ENCODE measurements at places on chromosomes 6 and 20.

GRCh38 chr6:38720295-38720694, 5.2 kb downstream of the DNAH8 start:
- DNase-seq, result no peak

GRCh38 chr20:1663917-1664316, 6.3 kb upstream of the SIRPG start:
- DNase-seq, result no peak

DNA sequence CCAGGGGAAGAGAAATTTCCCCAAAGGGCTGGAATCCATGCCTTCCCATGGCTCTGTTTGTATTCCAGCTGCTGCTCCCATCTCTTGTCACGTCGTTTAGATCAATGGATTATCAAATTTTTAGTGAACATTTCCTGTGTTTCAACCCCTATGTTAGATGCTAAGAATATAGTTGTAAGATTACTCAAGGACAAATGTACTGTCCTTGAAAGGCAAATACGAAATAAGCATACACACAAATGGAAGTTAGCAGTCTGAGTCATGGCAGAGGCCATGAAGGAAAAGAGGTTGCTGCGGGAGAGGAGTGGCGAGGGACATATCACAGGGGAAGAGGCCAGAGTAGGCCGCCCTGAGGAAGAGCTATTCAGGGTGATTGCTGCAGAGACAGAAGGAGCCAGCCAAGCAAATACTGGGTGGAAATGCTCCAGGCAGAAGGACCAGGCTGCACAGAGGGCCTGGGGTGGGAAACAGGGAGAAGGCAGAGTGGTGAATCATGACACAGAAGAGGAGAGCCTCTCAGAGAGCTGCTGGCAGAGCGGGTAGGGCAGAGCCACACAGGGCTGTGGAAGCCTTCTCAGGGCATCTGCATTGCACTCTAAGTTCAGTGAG, 219.2 kb upstream of the LRFN2 start:
- DNase-seq, result no peak

GRCh38 chr6:136586295-136586694, 36.1 kb upstream of the MAP7 start:
- DNase-seq, result peak; percentile 84

- DNase-seq, result no peak
Measured at GRCh38 chr6:108544606-108545005, 16.1 kb upstream of the FOXO3 start.

DNA sequence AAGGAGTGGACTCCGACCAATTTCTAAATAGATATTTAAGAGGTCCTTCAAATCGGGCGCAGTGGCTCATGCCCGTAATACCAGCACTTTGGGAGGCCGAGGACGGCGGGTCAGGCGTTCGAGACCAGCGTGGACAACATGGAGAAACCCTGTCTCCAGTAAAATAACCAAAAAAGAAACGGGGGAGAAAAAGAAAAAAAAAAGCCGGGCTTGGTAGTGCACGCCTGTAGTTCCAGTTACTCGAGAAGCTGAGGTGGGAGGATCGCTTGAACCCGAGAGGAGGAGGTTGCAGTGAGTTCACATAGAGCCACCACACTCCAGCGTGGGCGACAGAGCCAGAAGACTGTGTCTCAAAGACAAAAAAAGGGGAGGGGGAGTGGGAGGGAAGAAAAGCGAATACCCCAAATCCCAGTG, 53.3 kb upstream of the HFE start:
- DNase-seq, result no peak

DNA sequence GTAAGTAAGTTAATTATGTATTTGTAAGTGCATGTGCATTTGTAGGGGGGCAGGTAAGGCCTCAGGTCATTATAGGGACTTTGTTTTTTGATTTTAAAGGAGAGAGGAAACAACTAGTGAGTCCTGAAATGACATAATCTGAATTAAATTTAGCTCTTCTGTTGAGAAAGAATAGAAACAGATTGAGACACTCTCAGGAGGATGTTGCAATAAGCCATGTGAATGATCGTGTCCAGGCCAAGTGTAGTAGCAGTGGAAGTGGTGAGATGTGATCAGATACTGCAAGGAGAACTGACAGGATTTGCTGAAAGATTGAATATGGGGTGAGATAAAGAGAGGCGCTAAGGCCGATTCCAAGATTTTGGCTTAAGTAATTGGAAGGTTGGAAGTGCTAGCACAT, 2.6 kb upstream of the CENPW start:
- peak; percentile 62 for DNase-seq

DNA sequence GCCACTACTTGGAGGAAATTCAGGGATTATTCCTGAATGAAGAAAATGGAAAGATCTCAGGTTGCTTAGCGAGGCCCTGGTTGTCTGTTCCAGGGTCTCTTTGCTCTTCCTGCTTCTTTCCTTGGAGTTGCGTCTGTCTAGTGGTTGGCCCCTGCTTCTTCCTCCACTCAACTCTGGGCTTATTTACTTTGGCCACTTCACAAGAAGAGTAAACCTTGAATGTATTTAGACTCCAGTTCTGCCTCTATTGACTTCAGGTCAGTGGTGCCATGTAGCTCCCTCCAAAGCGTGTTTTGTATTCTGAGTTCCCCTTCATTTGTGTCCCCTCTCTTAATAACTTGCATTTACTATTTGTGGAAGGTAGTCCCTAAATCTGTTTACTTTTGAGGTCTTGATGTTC, 456.5 kb downstream of the UTRN start:
- DNase-seq, result no peak

GRCh38 chr6:131568726-131569125, 4.3 kb upstream of the ARG1 start:
- no peak for DNase-seq

- DNase-seq, result peak; percentile 42
Measured at GRCh38 chr6:101597693-101598092, 204.2 kb downstream of the GRIK2 start.

- DNase-seq, result no peak
Measured at GRCh38 chr6:9002833-9003232, 567.5 kb upstream of the SLC35B3 start.

- no peak for DNase-seq
Measured at GRCh38 chr20:38017959-38018358, 15.3 kb downstream of the TTI1 start.

GRCh38 chr6:36443471-36444428, 950 bp downstream of the KCTD20 start:
- no peak for DNase-seq

GRCh38 chr6:39344821-39345280, 22.3 kb upstream of the KCNK16 start:
- no peak for DNase-seq

- no peak for DNase-seq
Measured at GRCh38 chr20:32752458-32753250, 9.4 kb upstream of the COMMD7 start.

Measured in GM04503 (cell line).